ENCODE measurements at places on chromosomes 12 and 14. TPM values are rescaled to one million over a fixed set of nuclear protein-coding genes. Genes with fewer than 3 reads are reported as not detected.

Gene STYK1
- total RNA-seq = 2.1 TPM

DNA sequence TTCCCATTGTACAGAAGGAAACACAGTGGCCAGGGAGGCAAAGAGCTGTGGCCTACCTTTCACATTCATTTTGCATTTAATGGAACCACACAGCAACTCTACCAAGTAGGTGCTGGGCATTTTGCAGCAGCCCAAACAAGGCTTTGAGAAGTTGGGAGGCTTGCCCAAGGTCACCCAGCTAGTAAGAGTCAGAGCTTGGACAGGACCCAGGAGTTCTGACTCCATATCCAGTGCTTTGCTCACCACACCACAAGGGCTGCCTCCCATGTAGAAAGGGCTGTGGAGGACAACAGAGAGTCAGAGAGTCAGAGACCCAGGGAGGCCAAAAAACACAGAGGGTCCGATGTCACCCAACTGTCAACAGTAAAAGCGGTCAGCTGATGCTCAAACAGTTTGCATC is 400.2 kb downstream of the BCL11B start:
- no peaks in the 10 kb centered on the region for H3K4me1 ChIP-seq
- H3K27me3 ChIP-seq = no peaks in the 10 kb centered on the region
- H3K27ac ChIP-seq = no peak overlapping the region
- no peak for DNase-seq

Gene SELPLG
- 37.0 TPM for total RNA-seq

- no peaks in the 10 kb centered on the region for H3K36me3 ChIP-seq
- H3K4me1 ChIP-seq = no peaks in the 10 kb centered on the region
- no peak overlapping the region for H3K27ac ChIP-seq
These were observed 8.6 kb downstream of the GLTP start for GRCh38 chr12:109871668-109872314.
